ENCODE measurements at places on chromosomes 16 and 17. TPM values are rescaled to one million over a fixed set of nuclear protein-coding genes. Genes with fewer than 3 reads are reported as not detected.

SLC47A1 gene
- 2.2 TPM for total RNA-seq

CHCT1 gene
- total RNA-seq: not detected

ZNF423 gene
- total RNA-seq: 0.97 TPM

NPW gene
- not detected for total RNA-seq

CACNG1 gene
- not detected for total RNA-seq

IGSF6 gene
- total RNA-seq: not detected

ZNF469 gene
- total RNA-seq: 0.12 TPM

CLEC19A gene
- total RNA-seq: 0.68 TPM

KRTAP4-4 gene
- total RNA-seq: not detected

CD300E gene
- not detected for total RNA-seq

TNK1 gene
- not detected for total RNA-seq

TMEM204 gene
- total RNA-seq: not detected

SKAP1 gene
- total RNA-seq: not detected

HEATR9 gene
- total RNA-seq: not detected

OTOP2 gene
- not detected for total RNA-seq

HBQ1 gene
- not detected for total RNA-seq

ARHGAP44 gene
- total RNA-seq: 0.33 TPM
